ENCODE measurements at places on chromosomes 3 and 15.

GRCh38 chr3:38689774-38690173 is 40.3 kb upstream of the SCN5A start:
- DNase-seq: no peak

DNA sequence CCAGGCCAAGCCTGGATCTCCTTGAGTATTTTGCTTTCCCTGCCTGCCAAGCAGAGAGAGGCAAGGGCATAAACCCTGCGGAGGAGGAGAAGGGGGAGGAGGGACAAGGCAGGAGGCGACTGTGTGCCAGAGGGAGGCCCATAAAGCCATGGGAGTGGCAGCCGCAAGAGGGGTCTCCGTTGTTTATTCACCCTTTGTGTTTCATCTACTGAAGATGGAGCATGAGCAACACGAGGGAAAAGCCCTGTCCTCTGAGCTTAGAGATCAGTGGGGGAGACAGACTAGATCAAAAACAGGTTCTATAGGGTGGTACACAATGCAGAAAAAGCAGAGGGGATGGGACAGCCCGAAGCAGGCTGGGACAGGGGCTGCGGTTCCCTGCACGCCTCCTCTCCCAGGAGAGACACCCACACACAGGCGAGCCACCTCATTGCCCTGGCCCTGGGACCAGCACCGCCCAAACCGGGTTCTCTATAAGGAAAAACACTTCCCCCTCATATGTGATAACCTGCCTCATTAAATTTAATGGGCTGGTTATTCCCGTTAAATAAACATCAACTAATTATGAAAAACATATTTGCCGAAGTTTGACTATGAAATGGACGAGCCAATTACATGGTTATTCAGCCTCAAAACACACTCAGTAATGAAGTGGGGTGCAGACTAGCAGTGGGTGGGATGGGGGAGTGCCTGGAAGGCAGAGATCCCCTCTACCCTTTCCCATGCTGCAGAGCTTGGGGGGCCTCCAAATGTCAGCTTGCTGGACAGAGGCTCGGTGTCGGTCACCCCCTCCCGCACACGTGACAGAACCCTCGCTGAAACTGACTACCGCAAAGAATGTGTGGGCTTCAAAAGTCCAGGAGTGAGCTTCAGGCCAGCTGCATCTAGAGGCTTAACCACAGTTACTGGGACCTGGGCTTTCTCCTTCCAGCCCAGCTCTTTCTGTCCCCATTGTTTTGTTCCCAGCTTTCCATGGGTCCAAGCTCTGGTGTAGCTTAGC is 14.2 kb upstream of the PLXNA1 start:
- no peak for DNase-seq

DNA sequence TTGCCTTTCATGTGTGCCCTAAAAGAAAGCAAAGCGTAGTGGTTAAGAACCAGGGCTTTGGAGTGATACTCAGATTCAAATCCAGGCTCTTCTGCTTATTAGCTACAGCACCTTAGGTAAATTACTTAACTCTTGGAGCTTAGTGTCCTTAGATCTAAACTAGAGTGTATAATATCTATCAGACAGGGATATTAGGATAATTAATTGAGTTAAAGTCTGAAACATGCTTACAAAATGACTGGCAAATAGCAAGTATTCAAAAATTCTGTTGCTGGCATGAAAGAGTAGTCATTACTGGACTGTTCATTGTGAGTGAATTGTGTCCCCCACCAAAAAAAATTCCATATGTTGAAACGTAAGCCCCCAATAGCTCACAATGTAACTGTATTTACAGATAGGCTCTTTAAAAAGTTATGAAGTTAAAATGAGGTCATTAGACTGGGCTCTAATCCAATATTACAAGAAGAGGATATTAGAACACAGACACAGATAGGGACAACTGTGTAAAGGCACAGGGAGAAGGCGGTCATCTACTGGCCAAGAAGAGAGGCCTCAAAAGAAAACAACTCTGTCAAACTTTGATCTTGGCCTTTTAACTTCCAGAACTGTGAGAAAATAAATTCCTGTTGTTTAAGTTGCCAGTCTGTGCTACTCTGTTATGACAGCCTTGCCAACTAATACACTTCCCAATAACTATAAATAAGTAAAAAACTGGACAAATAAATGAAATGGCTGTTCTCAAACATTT is 60.4 kb upstream of the LRRC3B start:
- DNase-seq: no peak

DNA sequence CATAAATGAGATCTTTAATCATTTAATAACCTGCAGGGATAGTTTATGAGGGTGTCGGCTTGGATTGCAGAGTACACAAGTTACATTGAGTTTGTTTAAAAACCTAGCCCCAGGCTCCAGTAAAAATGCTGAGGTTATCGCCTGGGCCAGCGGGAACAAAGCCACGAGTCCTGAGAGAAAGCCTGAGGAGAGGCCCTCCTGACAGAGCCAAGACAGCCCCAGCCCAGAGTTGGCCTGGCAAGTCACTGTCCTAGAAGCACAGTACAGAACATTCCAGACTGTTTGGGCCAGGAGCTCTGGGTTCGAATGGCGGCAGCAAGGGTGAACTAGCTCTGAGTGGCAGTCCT is 32.4 kb downstream of the SEC61A1 start:
- DNase-seq: no peak

GRCh38 chr3:157650172-157650571 is 147.0 kb upstream of the VEPH1 start:
- no peak for DNase-seq

- DNase-seq: no peak
These were observed 58.2 kb downstream of the QTRT2 start for GRCh38 chr3:114114719-114115118.

DNA sequence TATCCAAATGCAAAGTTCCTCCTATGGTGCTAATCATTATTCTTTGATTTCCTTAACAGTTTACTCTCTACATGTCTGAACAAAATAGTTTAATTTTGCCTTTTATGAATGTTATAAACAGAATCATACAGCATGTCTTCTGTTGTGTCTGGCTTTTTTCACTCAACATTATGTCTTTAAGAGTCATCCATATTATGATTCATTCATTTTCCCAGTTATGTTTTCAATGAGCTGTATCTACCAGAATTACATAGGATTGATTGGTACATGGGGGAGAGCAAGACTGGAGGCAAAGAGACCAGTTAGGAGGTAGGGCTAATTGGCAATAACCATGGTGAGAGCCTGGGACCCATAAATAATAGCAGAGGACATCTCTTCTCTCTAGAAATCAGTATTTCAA is 16.6 kb upstream of the RAP2B start:
- no peak for DNase-seq

All from HFF-Myc (cell line).